ENCODE measurements at places on chromosomes 11 and 22. TPM values are rescaled to one million over a fixed set of nuclear protein-coding genes. Genes with fewer than 3 reads are reported as not detected.
A peak's percentile ranks its signal among the peaks of the same experiment; 100 is the strongest.

DNA sequence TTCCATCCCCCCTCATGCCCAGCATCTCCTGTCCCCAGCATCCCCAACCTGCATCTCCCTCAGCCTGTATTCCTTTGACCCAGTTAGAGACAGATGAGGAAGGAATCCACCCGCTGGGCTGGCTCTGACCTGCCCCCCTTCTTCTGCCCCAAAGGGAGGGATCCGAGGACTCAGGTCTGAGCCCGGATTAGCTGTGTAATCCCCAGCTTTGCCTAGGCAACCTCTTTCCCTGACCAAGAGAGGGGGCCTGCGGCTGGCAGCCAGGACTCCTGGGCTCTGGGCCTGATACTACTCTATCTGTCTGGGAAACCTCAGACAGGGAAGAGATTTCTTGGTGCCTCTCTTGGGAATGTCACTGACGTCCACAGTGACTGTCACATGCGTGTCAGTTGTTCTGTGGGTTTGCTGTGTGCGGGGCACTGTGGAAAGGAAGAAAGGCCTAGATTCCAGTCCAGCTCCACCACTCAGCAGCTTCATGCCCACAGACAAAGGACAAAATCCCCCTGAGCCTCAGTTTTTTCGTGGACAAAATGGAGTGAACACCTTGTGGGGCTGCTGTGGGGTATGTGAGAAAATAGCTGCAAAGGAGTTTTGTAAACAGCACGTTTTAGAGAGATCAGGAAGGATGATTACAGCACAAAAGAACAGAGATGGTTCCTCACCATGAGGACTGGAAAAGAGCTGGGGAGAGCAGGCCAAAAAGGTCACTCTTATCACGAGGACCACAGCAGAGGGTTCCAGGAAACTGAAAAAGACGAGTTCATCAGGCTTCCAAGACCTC lies 1.3 kb upstream of the NDUFV1 start:
- H3K27me3 ChIP-seq: peaks cover 23% of the 10 kb centered on the region
- H3K4me3 ChIP-seq: peak overlapping the region; percentile 93
- no peak for DNase-seq
- peaks cover 10% of the 10 kb centered on the region for H3K36me3 ChIP-seq

GRCh38 chr11:79492008-79492407 lies 51.2 kb upstream of the TENM4 start:
- H3K36me3 ChIP-seq: no peaks in the 10 kb centered on the region
- no peak overlapping the region for H3K4me3 ChIP-seq
- DNase-seq: no peak
- H3K27ac ChIP-seq: no peak overlapping the region
- H3K27me3 ChIP-seq: peaks cover 7% of the 10 kb centered on the region

- DNase-seq: no peak
- no peaks in the 10 kb centered on the region for H3K27me3 ChIP-seq
- peaks cover 13% of the 10 kb centered on the region for H3K36me3 ChIP-seq
- H3K4me3 ChIP-seq: peak overlapping the region; percentile 80
- peaks cover 50% of the 10 kb centered on the region for H3K4me1 ChIP-seq
- no peak overlapping the region for H3K27ac ChIP-seq
These were observed 27.2 kb upstream of the ADORA2A start for GRCh38 chr22:24400034-24400725.

GRCh38 chr11:87490671-87491070 lies 452.9 kb downstream of the TMEM135 start:
- no peaks in the 10 kb centered on the region for H3K4me1 ChIP-seq
- H3K4me3 ChIP-seq: no peak overlapping the region
- peaks cover 6% of the 10 kb centered on the region for H3K27me3 ChIP-seq

GRCh38 chr11:57396744-57397143 lies 6.3 kb upstream of the PRG2 start:
- no peak for DNase-seq
- H3K4me1 ChIP-seq: no peaks in the 10 kb centered on the region
- no peak overlapping the region for H3K27ac ChIP-seq
- H3K4me3 ChIP-seq: no peak overlapping the region
- H3K27me3 ChIP-seq: no peaks in the 10 kb centered on the region
- H3K36me3 ChIP-seq: no peaks in the 10 kb centered on the region

GRCh38 chr22:30309951-30310741 lies 16.6 kb downstream of the TBC1D10A start:
- peak overlapping the region; percentile 78 for H3K27ac ChIP-seq
- peaks cover 97% of the 10 kb centered on the region for H3K4me1 ChIP-seq
- no peak for DNase-seq
- H3K36me3 ChIP-seq: peaks cover 5% of the 10 kb centered on the region
- H3K4me3 ChIP-seq: peak overlapping the region; percentile 68

DNA sequence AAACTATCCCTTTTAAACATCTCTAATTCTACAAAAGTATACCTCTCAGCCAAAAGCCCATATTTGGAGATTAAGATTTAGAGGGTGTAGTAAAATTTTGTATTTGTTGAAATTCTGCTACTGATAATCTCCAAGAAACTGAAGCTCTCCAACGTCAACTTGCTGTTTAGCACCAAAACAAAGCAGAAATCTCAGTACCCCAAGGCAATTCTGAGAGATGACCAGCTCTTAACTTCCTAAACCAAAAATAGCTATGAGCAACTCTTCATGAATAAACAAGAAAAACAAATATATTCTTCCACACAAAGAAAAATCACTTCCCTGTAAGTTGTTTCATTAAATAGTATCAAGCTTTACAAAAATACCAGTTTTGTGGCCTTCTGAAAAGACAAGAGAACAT lies 13.3 kb downstream of the RRAS2 start:
- H3K4me1 ChIP-seq: peaks cover 45% of the 10 kb centered on the region
- no peak for DNase-seq
- no peaks in the 10 kb centered on the region for H3K27me3 ChIP-seq
- no peak overlapping the region for H3K27ac ChIP-seq
- peaks cover 10% of the 10 kb centered on the region for H3K36me3 ChIP-seq

FAM227A gene
- total RNA-seq: 0.28 TPM

APLP2 gene
- 37.8 TPM for total RNA-seq

VEGFB gene
- total RNA-seq: 67.3 TPM

Measured in activated T-cell treated with anti-CD3 and anti-CD28 coated beads, Interleukin-2, amount 50 U/mL, for 72 hours (primary cell).